ENCODE measurements at places on chromosomes 5 and 9.

DNA sequence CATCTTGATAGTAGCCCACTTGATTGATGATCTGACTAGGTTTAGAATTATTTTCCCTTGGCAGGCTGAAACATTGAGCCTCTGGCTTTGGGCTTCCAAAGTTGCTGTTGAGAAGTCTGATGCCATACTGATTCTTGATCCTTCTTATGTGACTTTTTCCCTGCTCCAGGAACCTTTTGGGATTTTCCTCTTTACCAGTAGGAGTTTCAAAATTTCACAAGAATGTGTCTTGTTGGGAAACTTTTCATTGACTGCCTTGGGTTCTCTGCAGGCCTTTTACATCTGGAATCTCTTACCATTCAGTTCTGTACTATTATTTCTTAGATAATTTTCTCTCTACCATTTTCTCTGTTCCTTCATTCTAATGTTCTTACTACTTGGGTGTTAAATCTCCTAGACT is 20.0 kb downstream of the STC2 start:
- DNase-seq = no peak

GRCh38 chr9:128626181-128626580 is 30.5 kb downstream of the DYNC2I2 start:
- DNase-seq = no peak

DNA sequence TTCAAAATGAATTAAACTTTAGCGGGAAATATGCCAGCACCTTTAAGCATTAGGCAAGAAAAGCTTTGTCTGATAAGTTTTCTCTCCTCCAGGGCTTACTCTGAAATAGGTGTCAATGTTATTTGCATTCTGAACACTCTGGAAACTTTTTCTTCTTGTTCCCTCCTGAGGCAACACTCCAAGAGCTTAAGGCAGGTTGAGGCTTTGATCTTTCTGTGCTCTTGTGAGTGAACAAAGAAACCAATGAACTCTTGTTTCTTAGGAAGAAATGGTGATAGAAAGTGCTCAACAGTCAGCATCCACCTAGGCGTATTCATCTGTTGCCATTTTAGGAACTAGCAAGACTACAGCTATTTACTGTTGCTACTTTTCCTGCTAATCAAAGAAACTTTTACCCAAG is 259.8 kb downstream of the NFIB start:
- DNase-seq = no peak

- DNase-seq = no peak
Observed at GRCh38 chr9:72006501-72006900, 53.9 kb downstream of the C9orf57 start.

GRCh38 chr5:142998316-142999020 is 228.3 kb downstream of the ARHGAP26 start:
- DNase-seq = no peak

DNA sequence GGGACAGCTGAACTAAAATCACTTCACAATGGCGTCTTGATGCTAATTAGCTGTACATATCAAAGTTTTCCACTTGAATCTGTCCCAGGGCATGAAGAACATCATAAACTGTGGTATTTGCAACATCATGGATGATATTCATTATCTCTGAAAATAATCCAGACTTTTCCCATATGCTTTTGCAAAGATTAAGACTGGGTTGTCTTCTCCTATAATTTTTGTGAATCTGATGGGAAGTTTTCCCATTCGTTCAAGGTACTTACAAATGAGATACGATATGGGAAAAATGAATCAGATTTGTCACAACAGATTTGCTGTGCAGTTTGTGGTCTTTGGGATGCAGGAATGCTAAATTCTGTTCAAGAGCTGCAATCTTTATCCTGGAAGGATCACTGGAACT is 17.4 kb upstream of the ADAMTS16 start:
- DNase-seq = no peak

DNA sequence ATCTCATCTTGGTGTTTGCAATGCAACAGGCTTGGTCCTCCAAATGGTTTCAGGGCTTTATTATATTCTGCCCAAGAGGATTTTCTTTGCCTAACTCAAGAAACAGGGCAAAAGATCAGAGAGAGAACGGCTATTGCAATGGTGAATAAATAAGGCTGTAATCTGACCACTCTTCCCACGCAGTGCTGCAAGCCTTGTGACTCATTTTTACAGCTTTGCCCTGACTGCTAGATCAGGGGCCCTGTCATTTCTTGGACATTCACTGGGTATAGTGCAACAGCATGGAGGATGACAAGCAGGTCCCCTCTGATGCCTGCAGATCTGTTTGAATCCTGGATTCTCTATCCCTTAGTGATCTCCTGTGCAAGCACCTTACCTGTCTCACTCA is 459.1 kb downstream of the EBF1 start:
- no peak for DNase-seq

GRCh38 chr5:66306105-66306843 is 162.2 kb downstream of the SREK1 start:
- peak; percentile 43 for DNase-seq

- no peak for DNase-seq
Observed at GRCh38 chr5:67238191-67238590, 41.6 kb upstream of the CD180 start.

- no peak for DNase-seq
Observed at GRCh38 chr9:3200331-3200774, 325.4 kb downstream of the RFX3 start.

DNA sequence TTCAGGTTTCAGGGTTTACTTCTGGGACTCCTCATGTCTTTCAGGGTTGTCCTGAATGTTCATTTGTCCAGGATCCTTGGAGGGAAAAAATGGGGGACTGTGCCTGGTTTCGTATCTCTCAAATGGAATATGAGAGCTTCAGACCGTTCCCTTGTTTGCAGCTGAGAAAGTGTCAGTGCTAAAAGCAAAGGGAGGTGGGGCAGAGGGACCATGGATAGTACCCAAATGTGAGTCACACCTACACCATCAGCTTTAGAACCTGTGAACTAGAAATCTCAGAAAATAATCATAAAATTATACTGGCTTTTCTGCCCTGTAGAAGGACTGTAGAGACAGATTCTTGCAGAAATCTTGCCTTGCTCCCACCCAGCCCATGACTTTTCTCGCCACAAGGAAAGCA is 84.3 kb upstream of the TAF11L2 start:
- DNase-seq = no peak

- no peak for DNase-seq
Observed at GRCh38 chr9:90921104-90921503, 119.5 kb downstream of the SYK start.

GRCh38 chr9:88287972-88288371 is 100.3 kb upstream of the SPIN1 start:
- no peak for DNase-seq

- DNase-seq = no peak
Observed at GRCh38 chr5:98415663-98416062, 357.8 kb upstream of the RGMB start.

- DNase-seq = no peak
Observed at GRCh38 chr9:109063760-109064159, 50.5 kb upstream of the CTNNAL1 start.

GRCh38 chr5:123164054-123164453 is 75.0 kb downstream of the PRDM6 start:
- no peak for DNase-seq

- DNase-seq = no peak
Observed at GRCh38 chr9:109248133-109248581, 72.7 kb downstream of the EPB41L4B start.

- no peak for DNase-seq
Observed at GRCh38 chr9:127714020-127714750, 1.3 kb downstream of the PTRH1 start.

DNA sequence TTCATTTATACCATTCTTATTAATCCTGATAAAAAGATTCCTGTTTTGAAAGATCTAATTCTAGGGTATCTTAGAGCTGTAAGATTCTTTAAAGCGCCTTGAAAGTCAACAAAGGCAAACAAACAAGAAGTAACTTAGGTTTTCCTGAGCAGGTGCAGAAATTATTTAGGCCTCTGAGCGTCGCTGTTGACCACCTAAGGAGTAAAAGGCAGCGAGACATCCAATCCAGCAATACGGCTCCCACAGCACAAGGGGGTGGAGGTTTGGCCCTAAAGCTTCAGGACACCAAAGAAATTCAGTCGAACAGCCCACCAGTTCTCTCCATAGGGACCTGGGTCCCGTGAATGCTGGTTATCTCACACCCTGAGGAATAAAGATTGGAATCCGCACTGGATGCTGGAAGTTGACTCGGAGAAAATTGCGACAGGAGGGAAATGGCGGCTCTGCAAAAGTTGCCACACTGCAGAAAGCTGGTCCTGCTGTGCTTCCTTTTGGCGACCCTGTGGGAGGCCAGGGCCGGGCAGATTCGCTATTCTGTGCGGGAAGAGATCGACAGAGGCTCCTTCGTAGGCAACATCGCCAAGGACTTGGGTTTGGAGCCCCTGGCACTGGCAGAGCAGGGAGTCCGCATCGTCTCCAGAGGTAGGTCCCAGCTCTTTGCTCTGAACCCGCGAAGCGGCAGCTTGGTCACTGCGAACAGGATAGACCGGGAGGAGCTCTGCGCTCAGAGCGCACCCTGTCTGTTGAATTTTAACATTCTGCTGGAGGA is at the start of gene PCDHGA2:
Gene PCDHGA2 (plus strand): TSS at position 223 of the 769 bp plus-strand sequence.
- DNase-seq = no peak

GRCh38 chr5:87029951-87030350 is 237.7 kb upstream of the RASA1 start:
- no peak for DNase-seq

DNA sequence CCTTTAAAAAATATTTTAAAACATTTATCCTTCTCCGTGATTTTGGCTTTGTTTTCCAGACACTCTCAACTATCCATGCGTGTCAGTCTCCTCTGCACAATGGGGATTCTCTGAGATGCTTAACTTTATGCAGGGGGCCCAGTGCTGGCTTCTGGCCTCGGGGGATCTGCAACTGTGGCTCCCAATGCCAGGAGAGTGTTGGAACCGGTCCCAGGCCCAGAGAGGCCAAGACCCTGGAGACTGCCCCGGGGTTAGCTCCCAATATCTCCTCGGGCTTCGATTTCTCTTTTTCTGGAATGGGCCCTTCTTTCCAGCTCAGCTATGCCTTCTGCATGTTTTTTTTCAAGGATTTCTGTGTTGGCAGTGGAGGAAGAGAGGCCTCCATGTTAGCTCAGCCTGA is 20.1 kb upstream of the SARDH start:
- DNase-seq = no peak

DNA sequence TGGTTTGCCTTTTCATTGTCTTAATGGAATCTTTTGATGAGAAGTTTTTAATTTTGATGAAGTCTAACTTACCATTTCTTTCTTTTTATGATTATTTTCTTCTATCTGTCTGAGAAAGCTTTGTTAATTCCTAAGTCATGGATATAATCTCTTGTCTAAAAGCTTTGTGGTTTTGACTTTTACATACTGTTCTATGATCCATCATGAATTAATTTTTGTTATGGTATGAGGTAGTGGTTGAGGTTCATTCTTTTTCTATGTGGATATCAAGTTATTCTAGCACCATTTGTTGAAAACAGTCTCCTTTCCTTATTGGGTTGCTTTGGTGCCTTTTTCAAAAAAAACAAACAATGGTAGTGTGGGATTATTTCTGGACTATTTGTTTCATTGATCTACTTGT is 20.4 kb downstream of the FBXO10 start:
- no peak for DNase-seq

- DNase-seq = no peak
Observed at GRCh38 chr5:13740471-13740870, 204.0 kb downstream of the DNAH5 start.
